ENCODE measurements at places on chromosomes 2 and 18.

DNA sequence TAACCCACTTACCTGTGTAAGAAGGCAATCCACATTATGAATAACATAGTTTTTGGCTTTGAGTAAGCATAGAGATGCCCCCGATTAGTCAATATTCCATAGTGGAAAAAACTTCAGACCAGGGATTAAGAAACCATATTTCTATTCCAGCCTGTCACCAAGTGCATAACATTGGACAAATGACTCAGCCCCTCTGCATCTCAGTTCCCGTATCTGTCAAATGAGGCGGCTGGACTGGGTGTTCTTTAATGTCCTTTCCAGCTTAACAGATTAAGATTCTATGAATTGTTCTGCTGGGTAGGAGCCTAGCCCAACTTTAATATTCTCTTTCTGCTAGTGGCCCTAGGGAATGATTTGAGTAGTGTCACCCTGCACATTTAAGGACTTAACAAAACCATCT lies 11.8 kb upstream of the FTCDNL1 start:
- DNase-seq: no peak

GRCh38 chr2:219570924-219571310 lies 422 bp downstream of the OBSL1 start:
- no peak for DNase-seq

DNA sequence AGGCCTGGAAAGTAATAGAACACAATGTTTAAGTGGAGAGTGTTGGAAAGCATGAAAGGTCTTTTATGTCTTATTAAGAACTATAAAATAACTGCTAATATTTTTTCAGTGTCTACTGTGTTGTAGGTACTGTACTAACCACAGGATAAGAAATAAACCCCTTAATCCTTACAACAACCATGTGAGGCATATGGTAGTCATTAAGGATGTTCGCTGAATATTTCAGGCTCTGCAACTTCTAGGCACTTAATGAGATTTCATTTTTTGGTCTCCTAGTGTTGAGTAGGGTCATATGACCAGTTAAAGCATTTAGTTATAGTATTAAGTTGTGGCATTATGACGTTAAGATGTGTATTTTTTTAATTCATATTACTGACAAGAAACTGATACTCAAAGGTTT lies 346.6 kb upstream of the KCNH7 start:
- no peak for DNase-seq

GRCh38 chr2:150482111-150482510 lies 5.4 kb downstream of the RND3 start:
- DNase-seq: no peak

GRCh38 chr2:70536517-70537055 lies 17.0 kb downstream of the TGFA start:
- no peak for DNase-seq

DNA sequence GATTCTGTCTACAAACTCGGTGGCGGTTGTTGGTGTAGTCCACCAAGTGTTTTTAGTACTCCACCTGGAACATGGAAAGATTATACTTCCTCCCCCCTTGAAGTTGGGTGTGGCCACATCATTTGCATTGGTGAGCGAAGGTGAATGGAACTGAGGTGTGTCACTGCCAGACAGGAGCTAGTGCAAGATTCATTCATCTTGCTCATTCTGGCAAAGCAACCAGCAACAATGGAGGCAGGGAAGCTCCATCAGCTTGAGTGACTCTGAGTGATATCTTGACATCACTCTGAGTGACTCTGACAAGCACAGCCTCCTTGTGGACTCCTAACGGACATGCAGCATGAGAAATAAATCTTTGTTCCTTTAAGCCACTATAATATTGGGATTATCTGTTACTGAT lies 54.7 kb upstream of the SLC1A4 start:
- DNase-seq: no peak

DNA sequence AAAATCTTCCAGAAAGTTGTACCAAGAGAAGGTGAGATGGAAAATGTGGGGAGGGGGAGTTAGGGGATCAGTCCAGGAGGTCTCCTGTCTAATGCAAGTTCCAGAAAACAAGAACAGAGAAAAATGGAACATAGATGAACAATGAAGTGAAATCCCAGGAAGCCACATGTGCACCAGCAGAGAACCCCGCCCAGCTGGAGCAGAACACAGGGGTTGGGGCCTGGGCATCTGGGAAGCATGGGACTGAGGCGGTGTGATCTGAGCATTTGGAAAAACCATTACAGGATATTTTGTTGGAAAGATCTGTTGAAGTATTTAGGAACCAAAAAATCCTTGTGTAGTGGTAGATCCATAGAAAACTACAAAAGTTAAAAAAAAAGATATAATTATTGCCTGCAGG lies 133.7 kb downstream of the INO80D start:
- no peak for DNase-seq

GRCh38 chr2:98908931-98909316 lies 27.1 kb downstream of the CRACDL start:
- no peak for DNase-seq

DNA sequence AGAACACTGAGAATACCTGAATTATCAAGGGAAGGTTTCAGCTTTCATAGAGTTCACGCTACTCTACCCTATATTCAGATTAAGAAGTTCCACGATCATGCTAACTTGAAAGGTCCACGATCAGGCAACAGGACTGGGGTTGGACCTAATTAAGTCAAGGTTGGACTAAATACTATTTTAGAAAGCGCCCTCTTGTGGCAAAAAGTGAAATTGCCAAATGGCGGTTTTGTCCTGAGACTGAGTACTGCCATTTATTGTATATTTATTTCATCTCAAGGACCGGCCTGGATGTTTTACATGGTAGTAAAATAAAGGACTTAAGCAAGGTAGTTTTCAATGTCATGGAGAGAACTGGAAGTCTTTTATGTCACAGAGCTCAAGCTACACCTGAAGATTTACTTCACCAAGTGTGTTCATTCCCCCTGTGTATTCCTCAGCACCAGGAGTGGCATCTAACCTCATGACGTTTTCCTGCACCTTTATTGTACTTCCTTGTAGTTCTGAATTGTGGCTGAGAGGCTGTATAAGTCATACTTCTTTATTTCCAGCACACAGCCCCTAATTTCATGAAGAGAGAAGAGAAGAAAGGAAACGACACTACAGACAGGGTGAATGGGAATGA lies 56.8 kb downstream of the SRD5A2 start:
- peak; percentile 2 for DNase-seq

- no peak for DNase-seq
Observed at GRCh38 chr2:48433682-48434081, 96.3 kb upstream of the STON1 start.

DNA sequence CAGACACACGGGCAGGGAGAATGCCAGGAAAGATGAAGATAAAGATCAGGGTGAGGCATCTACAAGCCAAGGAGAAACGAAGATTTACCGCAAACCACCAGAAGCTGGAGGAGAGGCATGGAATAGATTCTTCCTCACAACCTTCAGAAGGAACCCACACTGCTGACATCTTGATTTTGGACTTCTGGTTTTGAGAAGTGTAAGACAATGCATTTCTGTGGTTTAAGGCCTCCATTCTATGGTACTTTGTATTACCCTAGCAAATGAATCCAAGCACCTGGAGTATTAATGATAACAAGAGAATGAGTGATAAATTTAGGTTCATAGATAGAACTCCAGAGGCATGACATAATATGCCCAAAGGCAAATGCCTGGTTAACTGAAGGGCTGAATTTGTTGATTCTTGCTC lies 11.8 kb upstream of the FN1 start:
- DNase-seq: no peak

DNA sequence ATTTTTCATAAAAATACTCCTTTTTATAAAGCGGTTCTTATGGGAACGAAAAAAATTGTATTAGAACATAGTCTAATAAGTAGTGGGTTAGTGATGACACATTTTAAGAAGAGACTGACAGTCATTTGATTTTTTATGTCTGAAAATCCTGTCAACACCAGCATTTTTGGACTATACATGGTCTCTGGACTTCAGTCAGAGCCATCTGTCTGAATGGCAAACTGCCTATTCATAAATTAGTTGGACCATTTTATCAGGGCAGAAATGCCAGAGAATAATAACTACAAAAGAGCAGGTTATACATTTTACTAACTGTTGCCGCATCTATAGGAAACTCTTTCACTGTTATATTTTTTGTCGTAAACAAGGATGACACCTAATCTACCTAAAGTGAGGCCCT lies 437.6 kb downstream of the ZNF804A start:
- DNase-seq: no peak

- DNase-seq: no peak
Observed at GRCh38 chr18:74507927-74508326, 11.8 kb downstream of the CNDP2 start.

GRCh38 chr2:235804676-235805075 lies 310.8 kb downstream of the AGAP1 start:
- no peak for DNase-seq

GRCh38 chr18:44801781-44802180 lies 121.1 kb downstream of the SETBP1 start:
- DNase-seq: no peak

DNA sequence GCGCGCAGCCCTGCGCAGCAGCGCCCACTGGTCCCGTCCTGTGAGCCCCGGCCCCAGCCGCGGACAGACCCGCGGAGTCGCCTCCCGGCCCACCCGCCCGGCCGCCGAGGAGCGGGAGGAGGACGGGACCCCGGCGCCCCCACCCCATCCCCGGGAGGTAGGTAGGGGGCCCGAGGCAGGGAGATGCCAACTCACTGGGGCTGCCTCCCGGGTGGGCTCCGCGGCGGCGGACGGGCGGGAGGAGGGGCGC lies 160 bp downstream of the SPTBN1 start:
- no peak for DNase-seq

- DNase-seq: no peak
Observed at GRCh38 chr2:11160731-11161455, 5.6 kb downstream of the SLC66A3 start.

- DNase-seq: no peak
Observed at GRCh38 chr2:201164166-201164565, 18.8 kb upstream of the CASP10 start.

GRCh38 chr18:3148930-3149535 lies 70.7 kb downstream of the MYOM1 start:
- no peak for DNase-seq

DNA sequence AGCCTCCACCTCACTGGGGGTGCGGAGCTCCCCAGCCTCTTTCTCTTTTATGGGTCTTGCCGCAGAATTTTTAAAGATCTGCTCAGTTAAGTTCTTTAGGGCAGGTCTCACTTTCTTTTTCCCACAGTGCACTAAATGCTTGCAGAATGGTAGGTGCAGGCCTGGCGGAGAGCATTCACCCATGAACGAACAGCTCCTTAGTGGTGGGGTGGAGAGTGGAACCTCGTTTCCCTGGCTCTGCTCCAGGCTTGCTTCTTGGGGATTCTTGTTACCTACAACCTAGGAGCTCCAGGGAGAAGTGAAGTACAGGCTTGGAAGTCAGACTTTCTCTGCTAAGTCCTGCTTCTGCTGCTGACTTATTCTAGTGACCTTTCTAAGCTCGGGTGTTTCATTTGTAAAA lies 70.3 kb upstream of the PXDN start:
- DNase-seq: no peak

GRCh38 chr18:26185267-26185666 lies 41.0 kb upstream of the TAF4B start:
- DNase-seq: no peak

DNA sequence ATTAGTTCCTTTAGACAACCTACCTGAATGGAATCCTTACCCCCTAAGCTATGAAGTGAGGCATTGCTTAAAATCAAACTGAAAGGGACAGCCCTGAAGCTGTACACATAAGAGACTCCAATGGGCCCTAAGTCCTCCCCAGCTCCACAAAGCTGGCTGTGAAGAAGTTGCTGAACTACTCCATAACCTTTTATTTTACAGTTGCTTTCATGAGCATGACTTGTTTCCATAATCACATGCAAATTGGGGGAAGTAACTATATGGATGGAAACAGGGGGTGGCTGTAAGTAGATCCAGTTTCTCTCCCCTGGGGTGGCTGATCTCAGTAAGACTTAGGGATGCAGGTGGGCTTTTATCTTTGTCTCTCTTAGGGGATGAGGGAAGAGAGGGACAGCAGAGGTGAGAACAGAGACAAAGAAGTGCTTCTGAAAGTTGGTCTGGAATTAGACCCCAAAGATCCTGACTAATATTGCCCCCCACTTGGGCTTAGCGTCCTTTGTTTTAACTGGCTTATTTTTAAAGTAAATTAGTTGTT lies 5.5 kb downstream of the FZD5 start:
- no peak for DNase-seq

DNA sequence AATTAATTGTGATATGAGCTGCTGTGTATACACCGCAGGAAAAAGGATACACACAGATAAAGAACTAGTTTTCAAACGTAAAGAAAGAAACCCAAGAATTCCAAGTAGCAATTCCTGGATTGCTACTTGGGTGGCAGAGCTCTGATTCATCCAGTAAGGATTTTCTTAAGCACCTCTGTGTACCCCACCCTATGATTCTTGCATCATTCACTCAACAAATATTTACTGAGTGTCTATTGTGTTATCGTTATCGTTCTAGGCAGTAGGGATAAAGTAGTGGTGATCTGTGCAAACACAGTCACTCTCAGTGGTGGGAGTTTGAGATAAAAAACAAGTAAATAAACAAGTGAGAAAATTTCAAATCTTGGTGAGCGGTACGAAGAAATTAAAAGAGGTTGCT lies 4.9 kb upstream of the TMEM200C start:
- DNase-seq: no peak

DNA sequence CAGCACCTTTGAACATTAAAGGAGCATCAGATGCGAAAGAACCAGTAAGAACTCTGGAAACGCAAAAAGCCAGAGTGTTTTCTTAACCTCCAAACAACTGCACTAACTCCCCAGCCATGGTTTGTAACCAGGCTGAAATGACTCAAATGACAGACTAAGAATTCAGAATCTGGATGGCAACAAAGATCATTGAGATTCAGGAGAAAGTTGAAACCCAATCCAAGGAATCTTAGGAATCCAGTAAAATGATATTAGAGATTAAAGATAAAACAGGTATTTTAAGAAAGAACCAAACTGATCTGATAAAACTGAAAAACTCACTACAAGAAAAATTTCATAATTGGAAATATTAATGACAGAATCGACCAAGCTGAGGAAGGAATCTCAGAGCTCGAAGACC lies 116.7 kb downstream of the PTRHD1 start:
- no peak for DNase-seq

DNA sequence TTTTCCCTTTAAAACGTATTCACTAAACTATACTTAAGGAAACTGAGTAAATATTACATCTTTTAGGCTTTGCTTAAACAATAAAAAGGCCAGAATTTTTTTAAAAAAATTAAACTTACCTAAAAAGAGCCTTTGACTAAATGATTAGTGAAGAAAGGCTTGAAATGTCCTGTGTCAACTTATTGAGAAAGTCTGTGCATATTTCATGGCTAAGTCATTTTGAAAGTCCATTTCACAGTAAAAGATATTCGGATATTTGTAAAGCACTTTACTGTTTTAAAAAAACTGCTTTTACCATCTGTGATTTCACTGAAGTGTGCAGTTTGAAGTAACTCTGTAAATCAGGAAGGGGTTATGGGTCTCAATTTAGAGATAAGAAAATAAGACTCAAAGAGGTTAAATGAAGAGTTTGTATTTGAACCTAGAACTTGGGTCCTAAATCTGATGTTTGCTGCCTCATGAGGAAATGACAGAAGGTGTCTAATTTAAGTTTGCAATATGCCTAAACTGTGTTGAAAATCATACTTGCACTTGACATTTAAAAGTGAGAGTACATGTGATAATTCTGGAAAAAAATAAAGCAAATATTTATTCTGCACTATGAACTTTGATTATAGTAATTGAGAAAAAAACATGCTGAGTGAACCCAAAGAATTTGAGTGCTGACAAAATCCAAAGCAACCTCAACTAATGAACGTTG lies 50.5 kb downstream of the RAB27B start:
- no peak for DNase-seq
